Omental fat pad (tissue), 4 donors: ENCODE measurements at places on chromosomes 6 and 20. TPM values are rescaled to one million over a fixed set of nuclear protein-coding genes. Genes with fewer than 3 reads are reported as not detected.

The TPX2 gene
- 4.8 TPM for total RNA-seq

The RIPPLY2 gene
- total RNA-seq: not detected

The CRISP2 gene
- not detected for total RNA-seq

The DYNLT2 gene
- 1.9 TPM for total RNA-seq

The HLA-DQA1 gene
- total RNA-seq: 14.5 TPM

The WFDC6 gene
- not detected for total RNA-seq

The ECT2L gene
- total RNA-seq: not detected

The MEI4 gene
- total RNA-seq: not detected
